ENCODE measurements at places on chromosomes 12 and 14.

GRCh38 chr14:94239406-94239805 is 53.7 kb downstream of the SERPINA10 start:
- DNase-seq: no peak

DNA sequence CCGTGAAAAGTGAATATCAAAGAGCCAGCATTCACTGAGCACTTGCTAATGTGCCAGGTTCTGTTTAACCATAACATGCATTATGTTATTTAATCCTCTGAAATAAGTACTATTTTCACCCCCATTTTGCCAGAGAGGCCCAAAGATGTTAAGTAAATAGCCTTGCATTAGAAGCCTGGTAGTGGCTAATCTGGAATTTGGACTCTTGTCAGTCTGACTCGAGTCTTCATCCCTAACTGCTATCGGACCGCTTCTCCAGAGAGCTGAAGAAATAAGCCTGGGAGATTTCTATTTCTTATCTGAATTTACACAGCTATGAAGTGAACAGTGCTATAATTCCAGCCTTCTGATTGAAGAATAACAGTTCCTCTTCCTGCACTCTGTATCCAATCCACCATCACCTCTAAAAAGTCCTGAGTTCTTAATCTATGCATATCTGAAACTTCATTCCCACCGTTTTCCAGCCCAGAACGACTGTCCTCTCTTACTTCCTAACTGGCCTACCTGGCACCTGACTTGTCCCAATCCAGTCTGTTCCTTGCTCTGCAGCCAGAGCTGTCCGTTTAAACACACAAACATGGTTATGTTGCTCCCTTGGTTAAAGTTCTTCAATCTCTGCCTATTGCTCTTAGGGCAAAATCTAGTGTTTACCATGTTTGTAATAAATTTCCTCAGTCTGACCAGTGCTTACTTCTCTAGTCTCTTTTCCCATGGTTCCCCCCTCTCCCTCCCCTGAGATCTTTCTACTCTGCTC is 2.3 kb downstream of the POLR3B start:
- DNase-seq: no peak

GRCh38 chr14:63134801-63135200 is 69.4 kb upstream of the RHOJ start:
- DNase-seq: no peak

DNA sequence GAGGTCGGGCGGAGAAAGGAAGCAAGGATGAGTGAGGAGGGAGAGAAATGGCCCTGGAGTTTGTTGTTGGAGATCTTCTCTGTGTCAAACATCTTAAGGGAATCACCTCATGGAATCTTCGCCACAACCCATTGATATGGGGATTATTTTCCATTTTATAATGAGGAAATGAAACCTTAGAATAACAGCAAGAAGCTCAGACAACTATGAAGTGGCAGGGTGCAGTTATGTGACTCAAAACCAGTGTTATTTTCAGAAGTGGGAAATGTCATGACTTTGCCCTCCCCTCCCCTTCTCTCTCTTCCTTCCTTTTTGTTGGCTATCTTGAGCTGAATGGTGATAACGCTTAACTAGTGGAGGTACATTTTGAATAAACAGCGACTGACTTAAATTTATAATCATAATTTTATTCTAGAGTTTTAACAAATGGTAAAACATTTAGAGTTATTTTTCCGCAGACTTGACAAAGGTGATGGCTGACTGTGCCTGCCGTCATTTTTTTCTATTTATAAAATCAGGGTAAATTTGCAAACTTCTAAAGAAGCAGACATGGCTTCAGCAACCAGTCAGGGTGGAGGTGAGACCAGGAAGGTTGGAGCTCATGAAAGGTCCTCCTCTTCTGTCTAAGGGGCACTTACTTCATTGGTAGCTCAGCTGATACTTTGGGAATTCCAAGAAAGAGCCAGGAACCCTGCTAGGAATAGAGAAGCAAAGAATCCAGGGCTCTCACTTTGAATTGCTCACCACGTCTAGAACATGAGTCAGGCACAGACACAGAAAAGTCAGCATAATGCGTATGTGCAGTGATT is 232.4 kb downstream of the RGS6 start:
- DNase-seq: no peak

DNA sequence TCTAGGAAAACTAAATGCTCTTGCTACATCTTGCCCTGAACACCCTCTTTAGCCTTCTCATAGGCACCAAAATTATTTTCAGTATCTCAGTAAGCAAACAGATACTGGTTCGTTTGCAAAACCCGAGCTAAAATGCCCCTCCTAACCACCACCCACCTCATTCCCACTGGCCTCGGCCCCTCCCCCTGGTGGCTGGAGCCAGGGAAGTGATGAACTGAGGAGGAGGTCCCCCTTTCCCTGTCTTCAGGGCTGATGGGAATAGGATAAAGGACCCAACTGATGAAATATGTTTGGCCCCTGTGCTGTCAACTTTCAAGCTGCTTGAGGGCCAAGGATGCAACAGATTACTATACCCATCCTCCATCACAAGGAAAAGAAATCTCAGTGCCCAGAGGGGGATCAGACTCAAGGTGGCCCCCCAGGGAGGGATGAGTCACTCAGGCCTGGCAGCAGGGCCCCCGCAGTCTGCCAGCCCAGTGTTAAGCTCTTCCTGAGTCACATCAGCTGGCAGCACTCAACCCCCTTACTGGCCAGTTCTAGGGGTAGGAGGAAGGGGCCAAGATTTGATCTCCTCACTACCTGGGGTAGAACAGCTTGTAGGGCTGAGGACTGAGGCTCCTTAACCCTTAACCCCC is 1.7 kb downstream of the ANKRD52 start:
- DNase-seq: no peak

GRCh38 chr14:83918546-83918945 is 1611.4 kb upstream of the FLRT2 start:
- no peak for DNase-seq

GRCh38 chr12:59452259-59452658 is 143.6 kb upstream of the SLC16A7 start:
- DNase-seq: no peak

- no peak for DNase-seq
Observed at GRCh38 chr12:74538491-74539258, 1.0 kb downstream of the ATXN7L3B start.

- DNase-seq: no peak
Observed at GRCh38 chr12:5487948-5488625, 56.2 kb downstream of the NTF3 start.

DNA sequence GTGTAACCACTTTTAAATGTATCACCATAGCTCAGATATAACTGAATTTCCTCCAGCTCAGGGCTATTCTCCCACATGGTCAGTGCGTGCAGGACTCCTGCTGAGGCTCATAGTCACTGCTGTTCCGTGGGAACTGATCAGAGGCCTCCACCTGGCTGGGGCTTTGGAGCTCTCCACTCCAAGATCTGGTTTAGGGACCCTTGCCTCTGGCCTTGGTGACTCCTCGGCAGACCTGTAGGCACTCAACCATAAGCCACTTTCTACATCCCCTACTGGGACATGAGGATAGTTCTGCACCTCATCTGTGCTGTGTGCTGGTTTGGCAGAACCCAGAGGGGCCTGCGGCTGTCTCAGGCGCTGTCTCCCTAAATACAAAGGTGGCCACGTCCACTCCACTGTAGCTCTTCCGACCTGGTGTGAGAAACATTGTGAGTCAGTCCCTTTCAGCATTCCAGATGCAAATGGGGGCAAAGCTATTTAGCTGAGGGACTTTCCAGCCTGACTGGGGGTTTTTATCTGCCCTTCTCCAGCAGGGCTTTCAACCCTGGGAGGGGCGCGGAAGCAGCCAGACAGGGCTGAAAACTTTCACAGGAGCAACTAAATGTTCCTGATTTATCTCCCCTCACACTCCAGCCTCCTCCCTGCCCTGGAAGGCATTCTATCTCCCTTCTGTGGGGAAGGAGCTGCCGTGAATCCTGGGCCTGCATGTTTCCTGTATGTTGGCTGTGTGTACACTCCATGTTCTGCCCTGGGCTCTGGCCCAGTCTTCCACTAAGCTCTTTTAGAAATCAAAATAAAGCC is 218.3 kb upstream of the DAAM1 start:
- DNase-seq: no peak

- no peak for DNase-seq
Observed at GRCh38 chr12:131454418-131455217, 256.3 kb upstream of the SFSWAP start.

GRCh38 chr12:4330203-4330602 is 9.2 kb downstream of the TIGAR start:
- DNase-seq: no peak

DNA sequence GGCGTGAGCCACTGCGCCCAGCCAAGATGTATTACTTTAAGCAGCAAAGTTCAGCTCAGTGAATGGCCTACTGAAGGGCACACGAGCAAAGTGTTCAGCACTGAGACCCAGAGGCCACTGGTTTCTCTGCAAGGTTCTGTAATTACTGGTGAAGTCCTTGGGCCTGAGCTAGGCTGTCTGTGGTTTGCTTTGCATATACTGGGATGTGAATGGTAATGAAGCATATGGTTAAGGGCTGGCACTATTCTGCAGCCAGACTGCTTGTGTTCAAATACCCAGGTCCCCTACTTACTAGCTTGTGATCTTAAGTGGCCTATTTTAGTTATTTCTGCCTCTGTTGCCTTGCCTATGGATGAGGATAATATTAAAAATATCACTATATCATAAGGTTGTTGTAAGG is 72.0 kb downstream of the LLPH start:
- no peak for DNase-seq
